Tongue (tissue), 3 donors: ENCODE measurements at places on chromosomes 5 and 9.

DNA sequence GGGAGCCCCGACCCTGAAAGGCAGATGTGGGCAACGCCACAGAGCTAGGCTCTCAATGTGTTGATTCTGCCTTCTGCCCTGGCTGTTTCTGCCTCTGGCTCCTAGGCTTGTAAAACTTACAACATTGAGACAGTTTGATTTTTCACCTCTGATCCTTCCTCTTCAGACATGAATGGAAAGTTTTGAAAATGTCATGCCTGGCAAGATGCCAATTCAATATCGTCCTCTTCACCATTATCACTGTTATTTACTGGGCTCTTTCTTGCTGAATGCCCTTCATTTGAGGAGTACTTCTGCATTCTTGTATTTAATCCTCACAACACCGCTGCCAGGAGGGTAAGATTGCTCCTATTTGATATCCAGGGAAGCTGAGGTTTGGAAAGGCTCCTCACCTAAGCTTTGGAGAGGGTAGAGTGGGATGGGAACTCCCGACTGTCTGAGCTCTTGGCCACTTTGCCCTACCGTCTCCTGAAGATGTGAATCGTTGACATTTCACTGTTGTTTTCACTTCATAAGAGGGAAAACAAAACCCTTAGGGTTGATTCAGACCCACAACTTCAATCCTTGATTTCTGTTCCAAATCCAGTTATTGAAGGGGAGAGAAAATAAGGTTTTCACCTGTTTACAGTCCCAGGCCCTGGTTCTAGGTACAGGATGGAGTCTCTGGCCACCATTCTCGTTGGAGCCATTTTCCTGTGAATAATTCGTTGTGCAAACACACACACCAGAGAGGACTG lies 12.7 kb upstream of the FGF1 start:
- no peak for DNase-seq

DNA sequence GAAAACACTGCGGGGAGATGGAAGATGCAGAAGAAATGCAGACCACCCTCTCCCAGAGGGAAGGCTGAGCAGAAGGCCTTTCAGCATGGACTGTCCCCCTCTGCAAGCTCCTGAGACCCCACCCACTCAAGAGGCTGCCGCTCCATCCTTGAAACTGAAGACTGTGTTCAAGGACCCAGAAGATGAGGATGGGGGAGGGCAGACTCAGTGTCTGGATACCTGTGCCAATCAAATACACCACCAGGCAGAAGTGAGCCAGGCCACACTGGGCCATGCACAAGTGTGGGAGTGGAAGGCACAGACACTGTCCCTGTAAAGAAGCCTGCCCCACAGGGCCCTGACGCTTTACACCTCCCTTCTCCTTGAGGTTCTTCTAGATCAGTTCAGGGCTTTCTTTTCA lies 40.0 kb upstream of the IPPK start:
- DNase-seq, result no peak

- no peak for DNase-seq
These were observed 72.3 kb downstream of the CFAP77 start for GRCh38 chr9:132482196-132482813.

GRCh38 chr9:72199238-72199637 lies 50.0 kb downstream of the GDA start:
- DNase-seq, result no peak

DNA sequence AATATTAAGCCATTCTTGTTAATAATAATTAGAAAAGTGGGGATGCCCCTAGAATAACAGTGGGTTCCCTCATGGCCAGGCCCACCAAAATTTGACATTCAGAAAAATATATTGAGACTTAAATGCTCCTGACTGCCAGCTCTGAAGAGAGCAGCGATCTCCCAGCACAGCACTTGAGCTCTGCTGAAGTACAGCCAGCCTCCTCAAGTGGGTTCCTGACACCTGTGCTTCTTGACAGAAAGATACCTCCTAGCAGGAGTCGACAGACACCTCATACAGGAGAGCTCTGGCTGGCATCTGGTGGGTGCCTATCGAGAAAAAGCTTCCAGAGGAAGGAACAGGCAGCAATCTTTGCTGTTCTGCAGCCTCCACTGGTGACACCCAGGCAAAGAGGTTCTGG lies 261.5 kb downstream of the DTWD2 start:
- DNase-seq, result no peak

DNA sequence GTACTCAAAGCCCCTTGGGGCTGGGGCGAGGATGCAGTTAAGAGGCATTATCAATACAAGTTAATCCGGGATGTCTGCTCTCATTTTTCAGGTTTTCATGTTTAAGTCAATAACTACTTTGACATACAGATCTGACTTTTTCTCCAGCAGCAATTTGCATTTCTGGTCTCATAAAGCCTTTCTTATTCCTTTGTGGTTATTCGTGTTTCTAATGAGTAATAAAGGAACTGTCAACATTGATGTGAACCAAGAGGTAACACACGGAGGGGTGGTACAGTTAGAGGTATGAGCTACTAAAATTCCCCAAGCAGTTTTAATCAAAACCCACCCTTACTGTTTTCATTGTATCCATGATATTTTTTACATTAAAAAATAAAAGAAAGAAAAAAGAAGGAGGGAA lies 138.0 kb upstream of the NFIB start:
- no peak for DNase-seq

DNA sequence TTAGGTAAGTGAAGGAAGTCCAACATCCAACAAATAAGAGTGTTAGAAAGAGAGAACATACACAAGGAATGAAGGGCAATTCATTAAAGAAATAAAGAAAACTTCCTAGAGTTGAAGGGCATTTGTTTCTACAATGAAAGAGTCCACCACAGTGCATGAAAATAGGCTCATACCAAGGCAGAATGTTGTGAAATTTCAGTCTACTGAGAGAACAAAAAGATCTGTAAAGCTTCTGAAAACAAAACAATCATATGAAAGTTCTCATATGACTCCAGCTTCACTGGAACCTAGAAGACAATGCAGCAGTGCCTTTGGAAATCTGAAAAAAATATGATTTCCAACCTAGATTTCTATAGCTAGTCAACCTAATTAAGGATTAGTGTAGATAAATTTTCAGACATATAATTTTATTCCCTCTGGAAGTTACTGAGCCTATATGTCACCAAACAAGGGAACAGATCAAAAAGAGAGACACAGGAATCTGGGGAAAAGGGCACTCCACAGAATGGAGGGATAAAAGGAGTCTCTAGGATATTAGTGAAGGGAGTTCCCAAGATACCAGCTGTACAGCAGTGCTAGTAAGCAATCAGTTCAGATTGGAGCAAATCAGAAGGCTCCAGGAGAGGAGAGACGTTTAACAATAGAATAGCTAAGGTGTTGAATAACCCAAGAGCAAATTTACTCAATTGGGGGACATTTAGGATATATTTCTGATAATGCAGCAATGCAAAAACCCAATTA lies 5.8 kb downstream of the C5orf58 start:
- DNase-seq, result no peak

- DNase-seq, result no peak
These were observed 21.3 kb downstream of the C5orf58 start for GRCh38 chr5:170254056-170254455.

GRCh38 chr9:5876026-5876425 lies 14.7 kb upstream of the MLANA start:
- DNase-seq, result no peak

DNA sequence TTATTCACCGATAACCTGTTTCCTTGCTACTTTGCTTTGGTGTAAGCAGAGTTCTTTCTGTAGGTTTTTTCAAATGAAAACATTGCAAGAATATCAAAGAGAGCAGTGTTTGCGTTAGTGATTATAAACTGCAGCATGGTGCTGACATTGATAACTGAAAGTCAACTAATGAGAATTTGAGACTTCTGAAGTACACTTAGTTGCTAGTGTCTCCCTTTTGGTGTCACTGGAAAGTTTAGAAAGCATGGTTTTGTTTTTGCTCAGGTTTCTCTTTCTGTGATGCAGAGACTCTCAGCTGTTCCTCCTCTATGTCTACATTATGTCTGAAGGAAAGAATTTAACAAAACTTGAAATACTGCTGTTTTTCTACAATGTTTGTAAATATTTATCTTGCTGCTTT lies 80.2 kb upstream of the ZNF169 start:
- DNase-seq, result no peak

DNA sequence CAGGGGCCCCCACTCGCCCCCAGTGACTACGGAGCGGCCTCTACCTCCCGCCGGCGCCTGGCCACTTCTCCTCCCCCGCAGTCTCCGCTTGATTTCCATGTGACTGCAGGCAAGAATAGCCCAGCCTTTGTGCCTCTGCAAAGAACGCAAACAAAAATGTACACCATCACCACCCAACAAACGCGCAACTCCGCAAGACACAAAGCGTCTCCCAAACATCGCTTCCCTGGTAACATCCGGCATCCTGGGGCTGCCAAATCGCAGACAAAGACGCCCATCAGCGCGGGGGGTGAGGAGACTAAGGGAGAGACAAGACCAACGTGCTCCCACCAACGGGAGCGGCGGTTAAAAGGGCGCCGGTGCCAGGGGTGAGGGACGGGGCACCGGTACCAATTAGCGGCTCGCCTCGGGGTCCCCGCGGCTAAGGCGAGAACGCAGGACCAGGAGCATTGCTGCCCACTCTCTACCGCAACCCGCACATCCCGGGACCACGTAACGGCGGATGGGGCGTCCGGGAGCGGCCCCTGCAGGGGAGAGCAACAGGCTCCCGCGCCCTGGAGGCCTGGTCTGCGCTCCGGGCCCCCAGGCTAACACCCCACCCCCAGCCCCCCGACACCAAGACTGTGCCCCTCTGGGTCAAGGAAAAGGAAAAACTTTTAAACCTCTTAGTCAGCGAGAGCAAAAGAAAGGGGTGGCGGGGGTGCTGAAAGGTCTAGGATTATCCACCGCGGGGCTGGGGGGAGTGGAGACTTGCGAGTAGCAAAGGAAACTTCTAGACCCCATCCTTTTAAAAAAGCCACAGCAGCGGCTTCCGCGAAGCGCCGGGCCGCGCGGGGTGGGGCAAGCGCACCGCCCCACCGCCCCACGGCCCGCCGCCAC lies 885 bp downstream of the MPDZ start:
- DNase-seq, result peak; percentile 78
